ENCODE measurements at places on chromosomes 4 and X.
A peak's percentile ranks its signal among the peaks of the same experiment; 100 is the strongest.

- DNase-seq, result no peak
Observed at GRCh38 chr4:100581337-100581736, 63.5 kb upstream of the EMCN start.

- DNase-seq, result no peak
Observed at GRCh38 chr4:122826079-122826527, 528 bp upstream of the FGF2 start.

- no peak for DNase-seq
Observed at GRCh38 chr4:64727960-64728359, 318.7 kb upstream of the TECRL start.

DNA sequence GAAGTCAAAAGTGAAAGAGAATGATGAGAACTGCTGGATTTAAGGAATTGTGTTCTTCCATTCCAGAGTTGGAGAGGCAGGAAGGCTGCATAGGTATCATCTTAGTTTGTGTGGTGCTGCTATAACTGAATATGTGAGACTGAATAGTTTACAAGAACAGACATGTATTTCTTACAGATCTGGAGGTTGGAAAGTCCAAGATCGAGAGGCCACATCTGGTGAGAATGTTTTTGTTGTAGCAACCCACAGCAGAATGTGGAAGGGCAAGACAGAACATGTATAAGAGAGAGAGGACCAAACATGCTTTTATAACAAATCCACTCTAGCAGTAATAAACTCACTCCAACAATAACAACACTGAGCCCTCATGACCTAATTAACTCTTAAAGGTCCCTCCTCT lies 408.6 kb downstream of the FAM47B start:
- no peak for DNase-seq

DNA sequence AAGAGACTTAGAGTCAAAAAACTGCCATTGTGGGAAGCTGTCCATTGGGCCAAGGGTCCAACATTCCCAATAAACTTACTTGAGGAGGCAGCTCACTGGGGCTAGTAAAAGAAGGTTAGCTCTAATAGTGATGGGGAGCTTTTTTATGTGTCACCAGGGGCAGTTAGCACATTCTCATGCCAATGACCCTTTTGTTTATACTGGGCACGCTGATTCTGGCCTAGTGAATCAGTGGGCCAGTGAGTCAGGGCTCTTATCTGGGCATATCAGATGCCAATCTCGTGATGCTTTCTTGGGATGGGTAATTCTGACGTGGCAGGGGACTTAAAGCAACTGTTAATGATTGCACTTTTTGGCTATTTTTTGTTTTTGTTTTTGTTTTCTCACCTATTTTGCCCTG lies 27.8 kb downstream of the TCEAL1 start:
- DNase-seq, result no peak

GRCh38 chr4:84800256-84800655 lies 166.2 kb downstream of the WDFY3 start:
- no peak for DNase-seq

DNA sequence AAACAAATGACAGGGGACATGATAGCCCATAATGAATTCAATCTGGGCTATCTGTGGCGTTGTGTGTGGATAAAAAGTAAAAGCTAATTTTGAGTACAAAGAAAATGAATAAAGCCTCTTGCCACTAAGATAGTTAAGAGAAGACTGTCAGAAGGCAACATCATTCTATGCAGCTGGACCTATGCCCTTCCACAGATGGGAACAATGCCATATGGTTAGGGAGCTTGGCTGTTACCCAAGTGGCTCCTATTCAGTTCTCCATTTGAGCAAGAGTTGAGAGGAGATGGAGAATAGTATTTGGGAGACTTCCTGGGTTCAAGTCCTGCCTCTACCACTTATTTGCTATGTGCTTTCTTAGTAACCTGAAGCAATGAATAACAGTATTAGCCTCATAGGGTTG lies 107.7 kb downstream of the ANXA3 start:
- DNase-seq, result no peak

DNA sequence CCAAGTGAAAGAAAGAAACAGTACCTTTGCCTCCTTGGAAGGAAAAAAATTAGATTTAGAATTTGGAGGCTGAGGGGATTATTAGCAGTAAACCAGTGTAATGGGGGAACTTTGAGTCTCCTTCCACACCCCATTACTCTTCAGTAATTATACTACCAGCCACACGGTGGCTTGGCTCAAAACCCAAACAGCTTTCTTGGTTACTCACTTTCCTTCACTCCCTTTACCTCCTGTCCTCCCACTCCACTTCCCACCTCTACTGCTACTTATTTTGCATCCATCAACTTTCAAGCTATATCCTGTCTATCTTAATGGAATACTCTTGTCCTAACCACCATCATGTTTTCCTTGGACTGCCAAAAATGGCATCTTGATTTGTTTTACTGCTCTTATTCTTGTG lies 310.6 kb upstream of the AADAT start:
- no peak for DNase-seq

- DNase-seq, result peak; percentile 3
Observed at GRCh38 chr4:119136546-119136945, 914 bp downstream of the MYOZ2 start.

DNA sequence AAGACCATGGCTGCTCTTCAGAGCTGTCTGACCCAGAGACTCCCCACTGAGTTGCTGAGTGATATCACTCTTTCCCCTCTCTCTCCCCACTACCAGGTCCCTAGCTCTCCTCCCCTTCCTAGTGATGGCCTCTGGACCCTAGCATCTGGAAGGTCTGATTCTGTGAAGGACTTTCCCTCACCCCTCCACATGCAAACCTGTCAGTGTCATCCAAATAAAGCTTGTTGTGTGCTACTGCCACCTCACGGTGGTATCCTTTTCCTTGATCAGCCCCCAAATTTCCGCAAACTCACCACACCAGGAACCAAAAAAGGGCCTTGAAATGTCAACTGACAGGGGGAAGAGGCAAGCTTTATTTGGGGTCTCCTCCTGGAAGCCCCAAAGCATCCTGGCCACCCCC lies 500.2 kb downstream of the IDS start:
- DNase-seq, result no peak

DNA sequence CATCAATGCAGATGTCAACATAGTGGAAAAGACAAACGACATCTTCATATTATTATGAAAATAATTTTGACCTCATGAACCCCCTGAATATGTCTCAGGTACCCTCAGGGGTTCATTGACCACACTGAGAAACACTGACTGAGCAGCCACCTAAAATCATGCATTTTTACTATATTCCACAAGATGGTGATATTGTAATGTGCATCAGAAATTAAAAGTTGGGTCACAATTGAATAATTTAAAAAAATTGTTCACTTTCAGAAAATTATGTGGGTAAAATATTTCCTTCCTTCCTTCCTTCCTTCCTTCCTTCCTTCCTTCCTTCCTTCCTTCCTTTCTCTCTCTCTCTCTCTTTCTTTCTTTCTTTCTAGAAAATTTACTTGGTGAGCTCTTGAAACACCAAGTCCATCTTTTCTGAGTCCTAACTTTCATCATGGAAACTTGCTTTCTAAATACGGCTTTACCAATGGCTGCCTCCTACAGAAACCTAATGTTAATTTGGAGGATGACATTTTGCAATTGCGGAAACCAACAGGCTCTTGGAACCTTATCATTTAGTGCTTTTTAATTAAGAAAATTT lies 103.6 kb downstream of the RTL3 start:
- peak; percentile 1 for DNase-seq

- no peak for DNase-seq
Observed at GRCh38 chrX:113800955-113801354, 782.9 kb upstream of the HTR2C start.

DNA sequence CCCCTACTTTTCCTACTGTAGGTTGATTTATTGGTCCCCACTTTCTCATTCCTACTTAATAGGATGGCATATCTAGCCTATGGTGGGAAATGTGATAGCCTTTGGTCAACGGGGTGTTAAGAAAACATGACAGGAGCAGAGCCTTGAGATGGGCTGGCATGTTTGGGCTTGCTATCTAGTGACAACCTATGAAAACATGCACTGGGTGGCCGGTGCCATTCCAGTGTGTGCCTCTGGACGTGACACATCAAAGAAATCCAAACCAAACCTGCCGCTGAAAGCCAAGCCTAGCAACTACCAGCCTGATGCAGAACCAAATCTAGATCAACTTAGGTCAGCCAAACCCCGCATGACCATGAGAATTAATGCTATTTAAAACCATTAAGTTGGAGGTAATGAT lies 317.6 kb downstream of the DMD start:
- DNase-seq, result no peak

DNA sequence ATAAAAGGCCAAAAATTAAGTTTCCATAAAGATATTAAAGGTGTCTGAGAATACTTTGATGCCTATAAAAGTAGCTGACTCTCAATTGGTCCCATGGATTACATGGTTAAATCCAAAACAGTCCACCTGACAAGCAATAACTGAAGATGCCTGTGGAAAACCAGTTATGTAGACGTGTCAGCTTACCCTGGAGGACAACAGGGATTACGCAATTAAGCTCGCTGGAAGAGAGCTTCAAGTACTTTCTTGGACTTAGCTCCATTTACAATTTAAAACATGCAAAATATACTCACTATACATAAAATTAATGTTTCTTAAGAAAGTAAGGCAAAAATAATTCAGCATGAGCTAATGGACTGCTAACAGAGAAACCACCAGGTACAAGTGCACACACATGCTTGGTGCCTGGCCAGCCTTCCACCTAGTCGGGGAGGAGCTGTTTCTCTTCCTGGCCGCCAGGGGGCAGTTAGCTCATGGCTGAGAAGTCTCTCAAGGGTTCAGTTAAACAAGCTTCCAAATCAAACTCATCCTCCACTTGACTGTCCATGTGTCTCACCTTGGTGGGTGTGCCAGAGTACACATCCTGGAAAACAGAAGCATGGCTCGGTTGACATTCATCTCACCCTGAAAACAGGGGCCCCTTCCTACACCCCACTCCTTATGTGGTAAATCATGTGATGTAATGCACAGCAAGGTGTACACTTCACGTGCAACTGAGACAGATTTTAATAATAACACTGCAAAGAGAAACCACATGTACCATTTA lies 9.2 kb upstream of the FAM53A start:
- DNase-seq, result peak; percentile 62

GRCh38 chrX:140034916-140035315 lies 69.6 kb upstream of the CXorf66 start:
- no peak for DNase-seq
